NCI-H187 treated with DMSO at 0.1 percent for 48 hours (cell line): ENCODE measurements at places on chromosomes 4 and X.

- DNase-seq: no peak
Observed at GRCh38 chrX:152072236-152072635, 66.1 kb downstream of the MAGEA10 start.

DNA sequence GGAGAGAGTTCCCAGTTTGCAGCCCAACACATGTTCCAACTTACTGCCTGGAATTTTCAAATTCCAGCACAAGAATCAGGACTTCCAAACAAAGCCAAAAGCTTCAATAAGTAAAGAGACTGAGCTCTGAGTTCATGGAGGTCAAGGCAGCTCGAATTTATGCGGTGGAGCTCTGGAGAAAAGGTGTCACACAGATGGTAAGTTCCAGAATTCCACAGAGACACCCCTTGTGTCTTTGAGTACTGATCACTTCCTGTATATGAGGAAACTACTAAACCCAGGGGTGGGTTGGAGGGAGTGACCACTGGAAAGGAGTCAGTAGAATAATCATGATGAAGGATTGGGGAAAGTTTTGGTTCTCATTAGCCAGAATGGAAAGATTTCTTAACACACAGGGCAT lies 118.5 kb upstream of the GUCY1A1 start:
- DNase-seq: no peak

DNA sequence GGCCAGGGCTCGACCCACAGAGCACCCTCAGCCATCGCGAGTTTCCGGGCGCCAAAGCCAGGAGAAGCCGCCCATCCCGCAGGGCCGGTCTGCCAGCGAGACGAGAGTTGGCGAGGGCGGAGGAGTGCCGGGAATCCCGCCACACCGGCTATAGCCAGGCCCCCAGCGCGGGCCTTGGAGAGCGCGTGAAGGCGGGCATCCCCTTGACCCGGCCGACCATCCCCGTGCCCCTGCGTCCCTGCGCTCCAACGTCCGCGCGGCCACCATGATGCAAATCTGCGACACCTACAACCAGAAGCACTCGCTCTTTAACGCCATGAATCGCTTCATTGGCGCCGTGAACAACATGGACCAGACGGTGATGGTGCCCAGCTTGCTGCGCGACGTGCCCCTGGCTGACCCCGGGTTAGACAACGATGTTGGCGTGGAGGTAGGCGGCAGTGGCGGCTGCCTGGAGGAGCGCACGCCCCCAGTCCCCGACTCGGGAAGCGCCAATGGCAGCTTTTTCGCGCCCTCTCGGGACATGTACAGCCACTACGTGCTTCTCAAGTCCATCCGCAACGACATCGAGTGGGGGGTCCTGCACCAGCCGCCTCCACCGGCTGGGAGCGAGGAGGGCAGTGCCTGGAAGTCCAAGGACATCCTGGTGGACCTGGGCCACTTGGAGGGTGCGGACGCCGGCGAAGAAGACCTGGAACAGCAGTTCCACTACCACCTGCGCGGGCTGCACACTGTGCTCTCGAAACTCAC lies 3.6 kb downstream of the MID1IP1 start:
- DNase-seq: no peak

DNA sequence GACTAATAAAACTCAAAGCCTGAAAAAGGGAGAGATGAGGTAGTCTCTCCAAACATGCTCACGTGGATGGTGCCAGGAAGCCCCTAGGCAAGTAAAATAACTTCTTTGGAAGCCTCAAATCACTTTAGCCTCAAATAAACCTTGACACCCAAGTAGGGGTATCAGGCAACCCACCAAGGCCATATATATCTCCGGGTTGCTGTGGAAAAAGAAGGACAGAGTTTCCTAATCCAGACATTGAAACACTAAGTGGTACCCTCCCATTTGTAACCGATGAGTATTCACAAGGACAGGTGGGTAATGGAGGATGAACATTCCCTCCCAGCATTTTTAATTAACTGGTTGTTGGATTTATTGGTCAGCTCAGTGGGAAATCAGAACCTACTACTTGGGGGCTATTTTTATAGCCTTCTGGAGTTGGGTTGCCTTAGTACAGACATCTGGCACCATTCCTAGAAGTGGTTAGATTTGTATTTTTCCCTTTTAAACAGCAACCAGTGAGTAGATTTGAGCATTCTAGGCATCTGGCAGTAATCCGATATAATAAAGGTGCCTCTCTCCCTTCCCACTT lies 87.7 kb downstream of the GPC3 start:
- no peak for DNase-seq

- DNase-seq: no peak
Observed at GRCh38 chr4:103892586-103892985, 172.8 kb upstream of the TACR3 start.

DNA sequence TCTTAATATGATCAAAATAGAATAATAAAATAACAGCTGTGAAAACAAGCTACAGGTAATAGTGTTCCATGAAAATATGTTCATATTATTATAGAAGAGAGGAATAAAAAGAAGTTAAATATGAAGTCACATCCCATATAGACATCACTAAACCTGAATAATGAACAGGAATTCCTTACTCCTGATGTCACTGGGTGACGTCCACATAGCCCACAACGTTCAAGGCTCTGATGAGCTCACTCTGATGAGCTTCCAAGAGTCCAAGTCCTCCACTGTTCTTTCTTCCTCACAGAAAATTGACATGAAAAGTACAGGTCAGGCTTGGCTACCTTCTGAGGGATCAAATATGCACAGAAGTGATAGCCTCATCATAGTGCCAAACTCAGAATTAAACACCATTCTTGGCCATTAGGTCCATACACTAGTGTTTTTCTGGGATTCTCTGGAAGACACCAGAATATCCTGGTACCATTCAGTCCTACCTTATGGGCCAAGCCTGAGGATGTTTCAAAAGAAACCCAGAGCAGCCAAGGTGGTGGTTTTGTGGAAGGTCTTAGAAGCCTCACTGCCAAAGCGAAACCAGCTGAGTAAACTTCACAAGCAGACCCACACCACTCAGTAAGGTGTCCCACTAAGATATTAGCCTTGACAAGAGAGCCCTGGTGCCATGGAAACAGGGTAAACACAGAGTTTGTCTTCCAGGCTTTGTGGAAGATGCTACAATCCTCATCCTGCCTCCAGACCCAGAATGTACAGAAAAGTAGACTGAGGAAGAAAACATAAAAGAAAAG lies 138.4 kb upstream of the HHIP start:
- no peak for DNase-seq

DNA sequence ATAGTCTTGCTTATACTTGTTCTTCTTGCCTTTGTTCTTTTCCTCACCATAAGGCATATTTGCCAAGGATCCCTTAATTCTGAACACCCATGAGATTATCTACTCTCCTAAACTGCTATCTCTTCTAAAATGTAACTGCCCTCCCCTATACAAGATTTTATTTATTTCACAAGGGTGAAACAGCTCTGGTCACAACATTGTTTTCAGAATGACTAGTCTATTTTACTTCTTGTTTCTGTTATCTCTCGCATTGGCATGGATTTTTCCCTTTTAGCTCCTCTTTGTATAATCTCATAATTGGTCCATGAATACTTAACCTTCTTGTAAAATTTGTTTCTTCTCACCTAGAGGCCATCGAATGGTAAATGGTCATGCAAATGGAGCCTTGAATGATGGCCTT lies 17.2 kb upstream of the COL25A1 start:
- no peak for DNase-seq

DNA sequence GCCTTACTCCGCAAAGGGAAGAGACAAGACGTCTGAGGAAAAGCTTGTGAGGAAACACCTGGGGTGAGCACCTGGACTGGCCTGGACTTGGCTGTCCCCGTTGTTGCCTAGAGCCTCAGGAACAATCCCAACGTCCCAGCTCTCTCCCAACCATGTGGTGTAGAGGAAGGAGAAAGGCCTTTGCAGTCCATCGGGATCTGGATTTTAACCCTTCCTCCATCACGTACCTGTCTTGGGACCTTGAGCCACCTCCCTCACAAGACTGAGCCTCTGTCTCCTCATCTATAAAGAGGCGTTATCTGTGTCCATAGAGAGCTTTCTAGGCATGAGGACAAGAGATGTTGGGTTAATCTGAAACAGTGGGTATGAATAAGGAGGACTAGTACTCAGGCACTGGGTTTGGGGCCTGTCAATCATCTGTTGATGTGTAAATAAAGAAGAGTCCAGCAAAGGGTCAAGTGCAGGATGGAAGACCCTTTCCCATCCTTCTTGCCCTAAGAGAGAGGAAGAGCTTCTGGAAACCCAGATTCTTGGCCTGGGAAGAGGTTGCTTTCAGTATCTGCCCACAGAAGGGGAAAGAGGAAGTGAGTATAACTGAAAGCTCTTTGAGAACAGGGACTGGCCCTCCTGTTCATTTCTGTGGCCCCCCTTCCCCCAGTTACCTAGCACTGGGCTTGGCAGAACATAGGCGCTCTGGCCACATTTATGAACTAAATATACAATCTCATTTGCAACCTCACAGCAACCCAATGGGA lies 137.1 kb downstream of the PJA1 start:
- DNase-seq: no peak

- no peak for DNase-seq
Observed at GRCh38 chr4:146520896-146521540, 722 bp downstream of the SLC10A7 start.
